ENCODE measurements at places on chromosomes 4 and X.

GRCh38 chr4:3207531-3208037 lies 41.4 kb upstream of the MSANTD1 start:
- no peak for DNase-seq

GRCh38 chr4:15913631-15913970 lies 24.9 kb downstream of the FGFBP1 start:
- no peak for DNase-seq

DNA sequence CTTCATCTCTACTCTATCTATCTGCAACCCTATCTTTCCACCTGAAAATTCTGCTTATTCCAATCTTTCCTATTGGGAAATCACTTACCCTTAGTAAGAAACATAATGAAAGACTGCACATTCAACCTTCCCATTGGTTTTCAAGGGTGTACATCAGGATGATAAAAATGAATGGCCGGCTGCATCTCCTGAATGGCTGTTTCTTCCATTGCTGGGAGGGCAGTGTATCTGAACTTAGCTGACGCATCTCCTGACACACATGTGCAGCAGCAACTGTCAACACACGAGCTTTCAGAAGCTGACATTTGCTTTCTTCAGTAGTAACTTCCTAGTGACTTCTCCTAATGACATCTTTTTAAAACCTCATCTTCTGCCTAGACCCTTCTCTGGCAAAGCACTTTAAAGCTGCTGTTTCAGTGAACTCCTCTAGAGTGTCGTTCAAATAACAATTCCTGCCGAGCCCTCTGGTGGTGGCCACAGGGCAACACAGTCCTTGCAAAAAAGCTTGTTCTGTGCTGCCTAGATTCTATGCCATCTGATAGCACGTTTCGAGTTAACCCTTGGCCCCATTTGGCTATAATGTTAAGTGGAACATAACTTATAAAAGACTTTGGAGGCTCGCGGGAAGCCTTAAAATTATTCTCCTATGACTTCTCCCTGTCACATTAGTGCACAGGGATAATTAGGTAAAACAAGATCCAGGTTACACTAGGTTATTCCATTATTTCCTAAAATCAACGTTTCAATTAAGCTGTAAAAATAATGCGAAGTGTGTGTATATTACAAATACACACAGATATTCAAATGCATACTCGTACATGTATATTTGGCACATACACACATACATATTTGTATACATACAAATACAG lies 2340.7 kb downstream of the PCDH7 start:
- peak; percentile 72 for DNase-seq

DNA sequence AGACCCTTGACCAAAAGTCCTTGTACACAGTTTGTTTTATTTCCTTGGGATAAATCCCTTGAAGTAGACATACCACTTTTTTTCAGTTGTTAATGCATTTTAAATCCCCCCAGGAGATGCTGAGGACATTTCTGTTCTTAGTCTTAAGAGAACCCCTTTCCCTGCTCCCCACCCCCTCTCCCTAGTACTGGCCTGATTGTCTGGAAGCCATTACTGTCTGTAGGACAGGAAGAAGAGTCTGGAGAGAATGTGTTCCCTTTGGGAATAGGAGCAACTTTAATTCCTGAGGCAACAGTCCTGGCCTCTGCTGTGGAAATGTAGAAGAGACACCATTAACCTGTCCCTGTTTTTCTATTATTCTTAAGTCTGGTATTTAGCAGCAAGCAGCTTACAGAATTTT lies 52.3 kb upstream of the TMEM131L start:
- DNase-seq: no peak

DNA sequence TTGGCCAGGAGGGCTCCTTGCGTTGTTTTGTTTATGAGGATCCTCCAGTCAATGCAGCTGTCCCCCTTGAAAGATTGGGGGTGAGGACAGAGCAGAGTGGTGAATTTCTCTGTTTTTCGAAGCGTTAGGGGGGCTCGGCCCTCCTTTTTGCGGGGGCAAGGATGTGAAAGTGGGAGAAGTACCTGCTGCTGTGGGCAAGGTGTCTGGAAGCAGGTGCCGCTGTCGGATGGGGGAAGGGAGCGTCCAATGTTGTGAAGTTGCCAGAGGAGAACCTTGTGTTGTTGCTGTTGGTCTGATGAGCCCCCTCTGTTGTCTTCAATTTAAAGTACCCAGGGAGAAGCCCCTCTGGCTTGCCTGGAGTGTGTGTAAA lies 613 bp downstream of the GLRB start:
- no peak for DNase-seq

DNA sequence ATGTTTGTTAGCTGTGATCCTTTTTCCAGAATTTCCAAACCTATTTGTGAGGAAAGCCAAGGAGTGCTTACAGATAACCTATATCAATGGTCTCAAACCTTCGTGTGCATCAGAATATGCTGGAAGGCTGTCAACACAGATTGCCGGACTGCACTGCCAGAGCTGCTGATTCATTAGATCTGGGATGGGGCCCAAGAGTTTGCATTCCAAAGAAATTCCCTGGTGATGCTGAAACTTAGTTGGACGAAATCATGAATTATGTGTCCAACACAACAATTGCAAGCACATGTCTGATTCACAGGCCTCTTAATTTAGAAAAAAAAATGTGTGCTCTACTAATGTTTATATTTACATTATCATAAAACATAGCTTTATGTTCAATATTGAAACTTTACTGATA lies 544.0 kb upstream of the AMOT start:
- DNase-seq: no peak

GRCh38 chrX:122445466-122445865 lies 738.6 kb upstream of the GRIA3 start:
- no peak for DNase-seq

- DNase-seq: no peak
Observed at GRCh38 chrX:20906571-20906970, 467.6 kb upstream of the CNKSR2 start.

DNA sequence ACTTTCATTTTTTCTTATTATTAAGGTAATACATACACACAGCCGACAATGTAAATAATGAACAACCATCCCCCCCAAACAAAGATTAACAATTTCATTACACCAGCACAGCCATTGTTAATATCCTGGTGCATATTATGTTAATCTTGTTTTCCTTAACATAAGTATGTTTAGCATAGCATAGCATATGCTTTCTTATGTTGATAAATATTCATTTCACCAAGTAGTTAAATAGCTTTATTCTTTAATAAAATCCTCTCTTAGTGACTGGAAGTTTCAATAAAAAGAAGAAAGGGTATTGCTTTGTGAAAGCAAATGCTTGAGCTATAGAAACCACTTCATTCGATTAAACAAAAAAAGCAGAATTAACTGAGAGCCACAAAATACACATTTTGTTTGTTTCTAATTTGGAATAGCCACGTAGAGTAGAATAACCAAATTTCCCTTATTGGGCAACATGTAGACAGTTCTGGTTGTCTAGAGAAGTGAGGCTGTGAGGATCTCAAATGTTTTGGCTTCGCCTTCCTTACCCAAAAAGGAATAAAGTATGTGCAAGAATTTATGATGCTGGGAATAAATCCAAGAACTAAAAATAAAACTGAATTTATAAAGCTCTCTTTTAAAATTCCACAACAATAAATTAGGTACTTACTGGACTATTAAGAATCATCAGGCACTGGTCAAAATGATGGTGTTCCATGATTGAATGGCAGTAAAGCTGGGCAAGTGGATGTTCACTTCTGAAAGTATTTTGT lies 118.0 kb downstream of the PDE5A start:
- DNase-seq: no peak

- no peak for DNase-seq
Observed at GRCh38 chr4:107098401-107098800, 62.3 kb upstream of the DKK2 start.

DNA sequence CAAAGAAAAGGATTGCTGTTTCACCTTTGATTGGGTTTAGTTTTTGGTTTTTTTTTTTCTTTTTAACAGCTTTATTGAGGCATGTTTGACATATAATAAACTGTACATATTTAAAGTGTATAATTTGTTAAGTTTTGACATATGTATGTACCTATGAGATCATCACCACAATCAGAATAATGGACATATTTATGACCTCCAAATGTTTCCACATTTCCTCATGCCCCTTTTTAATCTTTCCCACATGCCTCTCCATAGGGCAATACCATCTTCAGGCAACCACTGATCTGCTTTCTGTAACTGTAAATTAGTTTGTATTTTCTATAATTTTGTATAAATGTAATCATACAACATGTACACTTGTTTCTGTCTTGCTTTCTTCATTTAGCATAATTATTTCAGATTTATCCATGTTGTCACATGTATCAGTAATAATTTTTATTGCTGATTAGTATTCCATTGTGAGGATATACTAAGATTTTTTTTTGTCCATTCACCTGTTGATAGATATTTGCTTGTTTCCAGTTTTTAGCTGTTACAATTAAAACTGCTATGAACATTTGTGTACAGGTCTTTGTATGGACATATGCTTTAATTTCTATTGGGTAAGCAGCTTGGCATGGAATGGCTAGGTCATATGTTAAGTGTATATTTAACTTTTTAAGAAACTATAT lies 33.5 kb downstream of the PTPN13 start:
- DNase-seq: no peak

GRCh38 chrX:152932598-152933175 lies 34.8 kb downstream of the ZNF185 start:
- DNase-seq: no peak

DNA sequence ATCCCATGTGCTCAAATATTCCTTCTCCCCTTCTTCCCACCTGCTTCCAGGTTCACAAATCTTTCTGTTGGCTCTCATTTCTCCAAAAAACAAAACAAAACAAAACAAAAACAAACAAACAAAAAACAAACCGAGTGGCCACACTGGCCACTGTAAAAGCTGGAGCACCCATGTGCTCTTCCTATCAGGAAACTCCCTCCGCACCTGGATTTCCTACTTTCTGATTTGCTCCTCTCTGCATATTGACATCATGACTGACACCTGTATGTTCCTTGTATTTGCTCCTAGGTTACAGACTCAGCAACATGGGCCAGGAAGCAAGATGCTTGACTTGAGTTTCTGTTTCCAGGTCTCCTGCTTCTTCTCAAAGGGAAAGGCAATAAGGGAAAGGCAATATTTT lies 258.8 kb downstream of the GPC3 start:
- no peak for DNase-seq

- DNase-seq: peak; percentile 36
Observed at GRCh38 chrX:74613370-74614092, 893 bp downstream of the RLIM start.

DNA sequence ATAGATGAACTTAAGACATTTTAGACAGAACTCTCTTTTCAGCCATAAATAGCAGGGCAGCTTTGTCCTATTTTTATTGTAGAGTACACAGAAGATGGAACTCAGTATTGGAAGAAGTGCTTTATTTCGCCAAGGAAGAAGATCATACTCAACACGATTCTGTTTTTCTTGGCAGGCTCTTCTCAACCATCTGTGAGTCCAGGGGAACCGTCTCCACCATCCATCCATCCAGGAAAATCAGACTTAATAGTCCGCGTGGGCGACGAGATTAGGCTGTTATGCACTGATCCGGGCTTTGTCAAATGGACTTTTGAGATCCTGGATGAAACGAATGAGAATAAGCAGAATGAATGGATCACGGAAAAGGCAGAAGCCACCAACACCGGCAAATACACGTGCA lies 37.6 kb downstream of the KIT start:
- DNase-seq: no peak

Data from NCI-H2081 (cell line).